ENCODE measurements at places on chromosomes 4 and X.

GRCh38 chr4:9847968-9848748 lies 66.7 kb downstream of the DRD5 start:
- no peak for DNase-seq

GRCh38 chr4:38091636-38092035 lies 131.4 kb downstream of the PTTG2 start:
- no peak for DNase-seq

DNA sequence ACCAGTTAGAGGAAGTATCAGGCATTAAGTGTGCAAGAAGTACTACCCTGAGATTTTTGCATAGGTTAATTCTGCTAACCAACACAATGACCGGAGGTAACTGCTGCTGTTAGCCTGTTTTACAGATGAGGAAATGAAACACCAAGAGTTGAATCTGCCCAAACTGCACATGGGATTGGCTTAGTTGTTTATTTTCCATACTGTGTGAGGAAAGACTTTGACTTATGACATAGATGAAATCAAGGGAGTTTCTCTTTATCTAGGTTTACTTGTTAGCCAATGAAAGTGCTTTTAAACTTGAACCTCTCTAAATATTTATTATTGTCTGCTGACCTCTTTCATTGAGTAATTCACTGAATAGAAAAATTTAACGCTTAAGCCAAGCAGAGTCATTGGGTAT lies 10.3 kb downstream of the GUCY1B1 start:
- DNase-seq, result no peak

DNA sequence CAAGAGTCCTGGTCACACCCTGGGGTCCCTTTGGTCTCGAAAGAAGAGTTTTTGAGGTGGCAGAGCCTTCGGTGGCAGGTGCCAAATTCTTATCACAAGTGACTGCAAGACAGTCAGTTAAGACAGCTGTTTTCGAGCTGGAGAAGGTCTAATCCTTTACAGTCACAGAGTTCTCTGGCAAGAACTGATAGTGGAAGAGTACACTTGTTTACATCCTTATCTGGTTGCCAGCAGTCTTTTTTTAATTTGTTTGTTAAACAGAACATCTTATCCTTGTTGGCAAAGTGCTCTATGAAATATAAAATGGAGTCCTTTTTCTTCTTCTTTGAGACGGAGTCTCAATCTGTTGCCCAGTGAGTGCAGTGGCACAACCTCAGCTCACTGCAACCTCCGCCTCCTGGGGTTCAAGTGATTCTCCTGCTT lies 50.4 kb upstream of the ELOVL6 start:
- DNase-seq, result no peak

GRCh38 chr4:63620271-63620670 lies 789.0 kb downstream of the TECRL start:
- peak; percentile 98 for DNase-seq

DNA sequence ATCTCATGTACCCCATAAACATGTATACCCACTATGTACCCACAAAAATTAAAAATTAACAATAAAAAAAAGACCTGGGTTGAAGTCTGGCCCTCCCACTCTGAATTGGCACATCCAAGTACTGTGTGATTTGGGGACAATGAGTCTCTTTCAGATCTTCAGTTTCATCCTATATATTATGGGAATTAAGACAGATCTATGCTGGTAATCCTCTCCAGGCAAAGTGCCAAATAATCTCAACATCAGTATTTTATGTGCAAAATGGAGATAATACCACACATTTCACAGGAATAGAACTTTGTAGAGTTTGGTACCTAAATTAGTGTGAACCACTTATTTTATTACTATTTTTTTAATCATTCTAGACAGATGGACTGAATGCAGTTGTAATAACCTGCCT lies 11.0 kb upstream of the SCD5 start:
- DNase-seq, result no peak

GRCh38 chr4:145231906-145232700 lies 51.7 kb upstream of the OTUD4 start:
- no peak for DNase-seq

- peak; percentile 12 for DNase-seq
Observed at GRCh38 chr4:150366487-150366999, 215.4 kb upstream of the MAB21L2 start.

GRCh38 chr4:166019441-166020220 lies 146.6 kb downstream of the TLL1 start:
- DNase-seq, result no peak

DNA sequence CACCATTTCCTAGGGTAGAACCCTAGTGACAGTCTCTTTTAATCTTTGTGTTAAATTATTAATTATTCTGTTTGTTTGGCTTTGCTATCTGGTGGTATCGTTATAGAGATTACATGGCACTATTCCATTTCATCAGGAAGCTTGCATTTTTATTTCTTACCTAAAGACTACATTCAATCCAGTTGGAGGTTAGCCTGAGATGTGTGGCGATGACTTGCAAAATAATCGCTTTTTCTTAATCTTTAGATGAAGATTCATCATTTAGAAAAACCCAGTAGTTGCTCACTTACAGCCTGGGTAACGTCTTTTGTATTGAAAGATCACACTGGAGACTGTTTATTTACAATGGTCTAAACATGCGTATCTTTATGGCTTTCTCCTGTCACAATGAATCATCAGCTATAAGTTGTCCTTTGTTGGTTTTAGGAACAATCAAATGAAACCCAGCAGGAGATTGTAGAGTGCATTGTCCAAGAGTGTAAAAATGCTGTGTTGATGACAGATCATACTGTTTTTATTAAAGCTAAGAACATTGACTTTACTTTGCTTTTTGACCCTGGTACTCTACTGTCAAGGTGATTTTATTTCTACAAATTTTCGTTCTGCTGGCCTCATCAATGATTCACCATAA lies 281.7 kb upstream of the PITX2 start:
- DNase-seq, result no peak

DNA sequence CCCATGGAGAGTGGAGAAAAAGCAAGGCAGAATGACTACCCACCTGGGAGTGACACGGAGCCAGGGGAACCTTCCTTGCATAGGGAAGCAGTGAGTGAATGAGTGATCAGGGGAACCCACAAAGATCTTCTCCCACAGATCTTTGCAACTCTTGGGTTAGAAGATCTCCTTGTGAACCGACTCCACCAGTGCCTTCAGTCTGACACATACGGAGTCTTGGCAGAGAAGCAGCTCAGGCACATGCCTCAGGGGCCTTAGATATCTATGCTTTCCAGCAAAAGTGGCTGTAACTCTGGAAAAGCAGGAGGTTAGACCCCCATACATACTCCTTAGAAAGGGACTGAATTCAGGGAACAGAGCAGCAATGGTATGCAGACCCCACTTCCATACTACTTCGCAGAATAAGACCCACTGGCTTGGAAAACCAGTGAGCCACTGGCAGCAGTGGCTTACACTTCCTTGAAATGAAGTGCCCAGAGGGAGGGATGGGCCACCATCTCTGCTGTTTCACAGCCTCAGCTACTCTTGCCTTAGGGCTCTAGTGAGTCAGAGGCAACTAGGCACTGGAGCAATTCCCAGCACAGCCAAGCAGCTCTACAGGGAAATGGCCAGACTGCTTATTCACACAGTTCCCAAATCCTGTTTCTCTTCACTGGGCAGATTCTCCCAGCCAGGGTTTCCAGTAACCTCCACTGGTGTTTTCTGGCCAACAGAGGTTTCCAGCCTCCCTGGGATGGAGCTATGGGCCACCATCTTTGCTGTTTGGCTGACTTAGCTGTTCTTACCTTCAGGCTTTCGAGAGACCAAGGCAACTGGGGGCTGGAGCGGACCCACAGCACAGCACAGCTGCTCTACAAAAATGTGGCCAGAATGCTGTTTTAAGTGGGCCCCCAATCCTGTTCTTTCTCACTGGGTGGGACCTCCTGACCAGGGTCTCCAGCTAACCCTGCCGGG lies 82.8 kb upstream of the TCEAL2 start:
- DNase-seq, result no peak

- DNase-seq, result no peak
Observed at GRCh38 chrX:18885328-18886004, 98.4 kb downstream of the PHKA2 start.

GRCh38 chrX:102154218-102154860 lies 1.4 kb downstream of the BEX5 start:
- peak; percentile 44 for DNase-seq

GRCh38 chr4:145956288-145956890 lies 17.8 kb upstream of the ZNF827 start:
- DNase-seq, result peak; percentile 22

DNA sequence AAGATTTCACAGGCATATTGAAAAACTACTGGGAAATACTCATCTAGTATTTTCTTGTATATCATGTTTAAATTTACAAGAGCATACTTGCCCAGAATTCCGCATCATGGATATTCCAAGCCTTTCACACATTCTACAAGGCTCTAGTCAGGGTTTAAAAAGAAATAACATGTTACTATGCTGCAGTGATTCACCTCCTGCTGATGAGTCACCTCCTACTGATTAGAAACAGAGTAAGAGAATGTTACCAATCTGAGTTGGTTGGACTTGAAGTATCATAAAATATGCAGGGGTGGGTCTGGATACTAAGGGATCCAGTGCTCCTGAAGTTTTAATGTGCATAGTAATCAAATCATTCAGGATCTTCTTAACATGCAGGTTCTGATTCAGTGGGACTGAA lies 192.0 kb upstream of the ANK2 start:
- DNase-seq, result no peak

DNA sequence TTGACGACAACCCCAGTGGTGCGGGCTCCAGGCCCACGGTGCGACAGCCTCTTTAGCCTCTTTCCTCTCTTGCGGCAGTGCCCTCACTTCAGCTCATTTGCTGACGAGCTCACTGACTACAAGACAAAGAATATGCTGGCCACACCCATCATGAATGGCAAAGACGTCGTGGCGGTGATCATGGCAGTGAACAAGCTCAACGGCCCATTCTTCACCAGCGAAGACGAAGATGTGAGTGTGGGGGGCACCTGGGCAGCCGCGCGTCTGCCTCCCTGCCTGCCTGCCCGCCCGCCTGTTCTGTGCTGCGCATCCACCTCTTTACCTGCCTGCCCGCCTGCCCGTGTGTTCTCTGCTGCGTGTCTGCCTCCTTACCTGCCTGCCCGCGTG lies 9.2 kb downstream of the PDE6B start:
- no peak for DNase-seq

DNA sequence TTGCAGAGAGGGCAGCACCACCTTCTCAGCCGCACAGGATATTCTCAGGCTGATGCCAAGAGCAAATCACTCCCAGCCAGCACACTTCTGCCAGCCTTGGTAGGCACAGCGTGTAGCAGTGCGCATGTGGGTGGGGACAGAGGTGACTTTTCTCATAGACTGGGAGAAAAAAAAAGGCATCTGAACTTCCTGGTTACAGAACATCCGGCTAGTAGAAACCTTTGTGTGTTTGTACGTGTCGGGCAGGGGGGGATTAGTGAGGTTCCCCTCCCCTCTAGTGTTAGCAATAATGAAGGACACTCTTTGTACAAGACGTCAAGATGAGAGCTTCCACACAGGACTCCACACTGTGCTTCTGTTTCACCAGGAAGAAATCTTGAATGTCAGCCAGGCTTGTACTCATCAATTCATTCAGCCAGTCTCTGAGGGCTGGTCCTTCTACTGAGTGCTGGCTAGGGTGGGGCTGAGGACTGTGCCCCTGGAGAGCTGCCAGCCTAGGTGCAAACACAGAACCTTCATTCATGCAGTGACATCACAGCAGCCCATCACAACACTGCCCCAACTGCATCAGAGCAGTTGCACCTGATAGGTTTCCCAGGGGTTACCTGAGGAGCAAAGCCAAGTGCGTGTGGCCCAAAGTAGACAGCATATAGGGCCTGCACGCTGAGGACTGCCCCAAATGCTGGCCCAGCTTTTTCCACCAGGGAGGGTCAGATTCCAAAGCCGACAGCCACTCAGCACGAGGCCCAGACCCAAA lies 34.7 kb downstream of the SLC25A5 start:
- DNase-seq, result no peak

DNA sequence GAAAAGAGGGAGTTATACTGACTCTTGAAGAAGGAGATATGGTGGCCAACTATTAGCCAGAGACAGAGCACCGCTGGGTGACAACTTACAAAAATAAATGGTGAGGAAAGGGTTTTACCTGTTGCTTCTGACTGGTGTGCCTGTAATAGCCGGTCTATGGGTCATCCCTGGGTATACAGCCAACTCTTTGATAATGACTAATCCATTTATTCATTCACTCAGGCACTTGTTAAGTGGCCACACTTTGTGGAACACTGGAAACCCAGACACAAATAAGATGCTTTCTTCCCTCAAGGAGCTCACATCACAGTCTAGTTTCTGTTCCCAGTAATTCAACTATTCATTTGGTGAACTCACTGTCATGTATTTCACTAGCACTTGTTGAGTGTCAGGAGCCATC lies 13.2 kb upstream of the CAPN6 start:
- no peak for DNase-seq

DNA sequence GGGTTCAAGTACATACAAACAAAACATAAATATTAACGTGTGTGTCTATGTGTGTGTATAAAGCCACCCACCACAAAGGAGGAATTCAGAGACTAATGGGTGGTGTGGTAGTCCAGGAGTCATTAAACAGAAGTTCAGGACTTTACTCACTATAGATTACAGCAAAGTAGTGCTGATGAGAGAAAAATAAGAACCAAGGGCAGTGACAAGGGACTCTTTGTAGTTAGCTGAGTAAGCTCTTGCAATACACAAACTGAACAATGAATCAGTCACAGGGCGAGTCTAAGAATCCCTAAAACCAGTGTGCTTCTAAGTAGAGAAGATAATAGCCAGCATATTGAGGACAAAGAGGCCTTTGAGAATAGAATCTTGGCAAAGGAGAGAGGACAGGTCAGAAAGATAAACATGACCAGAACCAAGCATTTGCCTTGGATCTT lies 232.4 kb downstream of the PPP3CA start:
- no peak for DNase-seq

DNA sequence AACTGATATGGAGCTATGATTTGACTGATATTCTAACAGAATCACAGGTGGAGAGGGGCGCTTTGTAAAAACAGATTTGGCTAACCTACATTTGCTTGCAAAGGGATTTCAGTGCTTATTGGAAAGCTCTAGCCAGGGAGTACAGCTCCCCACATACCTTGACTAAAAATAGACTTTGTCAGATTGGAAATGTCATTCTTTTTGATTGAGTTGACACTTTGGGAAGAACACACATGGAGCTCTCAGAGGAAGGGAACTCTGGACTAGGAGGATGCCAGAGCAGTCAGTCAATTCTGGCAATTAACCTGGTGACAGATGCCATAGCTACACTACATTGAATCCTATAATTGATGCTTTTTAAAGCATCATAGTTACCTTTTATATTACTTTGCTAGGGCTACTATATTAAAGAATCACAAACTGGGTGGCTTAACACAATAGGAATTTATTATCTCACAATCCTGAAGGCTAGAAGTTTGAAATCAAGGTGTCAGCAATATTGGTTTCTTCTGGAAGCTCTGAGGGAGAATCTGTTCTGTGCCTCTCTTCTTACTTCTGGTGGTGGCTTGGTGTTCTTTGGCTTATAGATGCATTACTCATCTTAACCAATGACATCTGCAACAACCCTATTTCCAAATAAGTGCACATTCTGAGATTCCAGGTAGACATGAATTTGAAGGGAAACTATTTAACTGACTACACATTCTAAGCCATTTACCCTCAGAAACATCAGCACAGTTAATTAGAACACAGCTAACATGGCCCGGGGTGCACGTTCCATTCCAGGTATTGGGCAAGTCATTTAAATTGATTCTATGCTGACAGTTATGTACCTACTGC lies 8.4 kb upstream of the HERC3 start:
- peak; percentile 65 for DNase-seq

GRCh38 chr4:27807207-27807606 lies 946.6 kb downstream of the STIM2 start:
- DNase-seq, result no peak

All from NCI-H1694 (cell line).